ENCODE measurements at places on chromosomes 7 and 10.

GRCh38 chr10:110765513-110766319 lies 106.0 kb upstream of the PDCD4 start:
- DNase-seq: no peak

GRCh38 chr10:12063483-12063818 lies 5.3 kb upstream of the DHTKD1 start:
- DNase-seq: no peak

DNA sequence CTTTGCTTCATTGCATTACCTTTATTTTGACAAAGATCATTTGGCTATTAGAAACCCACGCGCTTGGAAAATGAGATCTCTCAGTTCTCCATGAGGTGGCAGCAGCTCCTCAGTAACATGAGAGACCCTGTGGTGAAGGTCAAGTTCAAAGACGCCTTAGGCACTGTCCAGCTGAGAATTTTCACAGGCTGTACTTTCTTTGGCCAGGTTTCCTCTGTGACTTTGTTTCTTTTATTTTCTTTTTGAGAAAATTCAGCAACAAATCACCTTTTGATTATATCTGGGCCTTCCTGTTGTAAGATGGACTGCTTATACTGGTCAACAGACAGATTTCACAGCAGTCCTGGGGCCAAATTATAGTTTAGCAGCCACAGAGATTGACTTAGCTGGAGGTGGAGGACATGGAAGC lies 54.5 kb downstream of the RAB18 start:
- no peak for DNase-seq

DNA sequence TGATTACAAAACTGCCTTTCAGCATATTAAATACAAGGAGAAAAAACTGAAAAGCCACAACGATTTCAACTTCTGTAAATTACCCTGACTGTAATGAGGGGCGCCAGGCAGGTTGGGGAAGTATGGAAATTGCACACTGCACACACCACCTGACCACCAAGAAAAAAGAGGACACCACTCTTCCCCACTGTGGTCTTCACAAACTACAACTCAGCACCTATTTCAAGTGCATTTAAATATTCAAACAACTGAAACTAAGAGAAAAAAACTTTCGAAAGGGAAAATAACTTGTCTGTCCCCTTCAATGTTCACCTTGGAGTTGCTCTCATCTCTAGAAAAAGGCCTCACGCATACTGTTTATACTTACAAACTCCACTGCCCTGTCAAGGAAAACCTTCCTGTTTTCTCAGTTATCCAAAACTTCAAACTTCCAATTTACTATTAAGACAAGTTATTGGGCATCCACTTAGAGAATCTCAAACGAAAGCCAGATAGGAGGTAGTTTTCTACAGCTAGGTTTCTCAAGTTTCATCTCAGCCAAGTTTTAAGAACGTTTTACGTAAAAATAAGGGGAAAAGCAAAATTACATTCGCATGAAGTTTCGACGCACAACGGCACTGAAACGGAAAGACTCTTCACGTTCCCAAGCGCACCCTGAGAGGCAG lies 1.4 kb downstream of the LARP4B start:
- DNase-seq: no peak

DNA sequence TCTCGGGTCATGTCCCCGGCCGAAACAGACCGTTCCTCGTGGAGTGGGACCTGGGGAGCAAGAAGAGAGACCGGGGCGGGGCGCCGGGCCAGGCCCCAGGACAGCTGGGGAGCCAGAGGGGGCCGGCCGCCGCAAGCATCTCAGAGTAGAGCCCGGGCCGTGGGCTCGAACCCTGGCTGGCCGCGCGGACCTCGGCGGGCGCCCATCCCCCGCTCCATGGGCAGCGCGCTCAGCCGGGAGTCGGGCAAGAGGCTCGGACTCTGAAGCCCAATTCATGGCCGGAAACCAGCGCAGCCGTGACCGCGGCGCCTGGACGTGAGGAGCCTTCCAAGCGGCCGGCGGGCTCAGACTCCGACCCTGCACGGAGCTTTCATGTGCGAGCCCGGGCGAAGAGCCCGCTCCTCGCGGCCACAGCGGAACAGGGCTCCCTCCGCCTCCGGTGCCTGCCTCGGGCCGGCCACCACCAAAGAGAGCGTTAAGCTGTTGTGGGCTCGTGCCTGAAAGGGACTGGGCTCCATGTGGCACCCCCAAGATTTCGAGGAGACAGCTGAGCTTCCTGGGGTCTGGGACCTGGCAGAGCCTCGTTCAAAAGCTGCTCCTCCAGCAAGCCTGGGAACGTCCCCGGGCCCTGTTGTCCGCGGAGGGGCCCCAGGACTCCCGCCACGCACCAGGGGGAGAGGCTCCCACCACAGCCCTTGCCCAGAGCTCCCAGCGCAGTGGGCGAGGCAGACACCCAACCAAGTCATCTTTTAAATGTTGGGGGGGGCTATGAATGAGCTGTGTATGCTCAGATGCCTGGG lies 757 bp upstream of the GRID1 start:
- DNase-seq: no peak

GRCh38 chr7:158595068-158595467 lies 7.4 kb upstream of the PTPRN2 start:
- no peak for DNase-seq

- no peak for DNase-seq
These were observed 88.0 kb upstream of the ADAM12 start for GRCh38 chr10:126476246-126476645.

- no peak for DNase-seq
These were observed 93.1 kb downstream of the EPC1 start for GRCh38 chr10:32253821-32254220.

GRCh38 chr7:158710651-158711102 lies 6.1 kb upstream of the NCAPG2 start:
- DNase-seq: no peak

DNA sequence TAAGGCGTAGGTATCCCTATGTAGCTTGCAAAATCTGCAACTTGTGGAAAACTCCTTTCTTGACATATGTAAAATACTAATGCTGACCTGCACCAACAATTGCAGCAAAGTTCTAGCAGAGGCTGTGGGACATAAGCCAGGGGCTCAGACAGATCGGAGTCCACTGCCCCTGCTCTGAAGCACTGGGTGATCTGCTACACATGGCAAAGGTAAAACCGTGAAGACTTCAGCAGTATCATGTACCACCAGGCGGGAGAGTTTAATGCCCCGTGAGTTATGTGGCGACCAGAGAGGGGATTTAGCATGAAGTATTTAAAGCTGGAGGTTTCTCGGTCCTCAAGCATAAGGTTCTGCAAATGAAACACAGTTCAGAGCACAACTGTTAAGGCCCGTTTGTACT lies 76.4 kb downstream of the ABCC2 start:
- DNase-seq: no peak

DNA sequence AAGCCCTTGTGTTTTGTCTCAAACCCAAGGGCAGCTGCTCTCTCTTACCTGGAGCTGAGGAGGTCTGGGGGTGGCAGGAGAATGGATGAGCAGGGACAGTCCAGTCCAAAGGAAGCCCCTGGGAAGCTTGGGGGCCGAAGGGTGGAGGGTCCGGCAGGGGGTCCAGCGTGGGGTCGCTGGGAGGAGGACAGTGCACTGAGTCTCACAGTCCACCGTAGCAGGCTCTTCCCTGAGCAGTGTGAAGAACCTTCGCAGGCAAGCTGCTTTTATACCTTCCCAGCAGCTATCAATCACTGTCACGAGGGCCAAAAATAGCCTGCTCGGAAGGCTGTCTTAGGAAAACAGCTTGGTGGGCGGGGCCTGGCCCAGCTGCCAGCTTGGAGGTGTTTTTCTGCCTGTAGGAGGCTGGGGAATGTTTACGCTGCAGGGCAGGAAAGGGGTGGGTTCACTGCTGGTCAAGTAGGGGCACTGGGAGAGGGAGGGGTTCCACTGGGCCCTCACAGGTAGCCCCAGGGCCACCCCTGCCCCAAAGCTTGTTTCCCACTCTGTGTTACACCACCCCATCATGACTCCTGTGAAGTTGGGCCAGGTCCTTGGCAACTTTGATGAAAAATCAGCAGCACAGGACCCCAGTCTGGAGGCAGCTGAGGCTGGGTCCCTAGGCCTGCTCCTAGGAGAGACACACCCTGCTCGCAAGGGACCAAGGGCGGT lies at the start of gene DEPP1:
Gene DEPP1 (minus strand): TSS at position 240 of the 711 bp plus-strand sequence. CDS start 779 bp downstream, outside the sequence.
- DNase-seq: no peak

- DNase-seq: no peak
These were observed 49.2 kb downstream of the SVIL start for GRCh38 chr10:29585488-29585976.

DNA sequence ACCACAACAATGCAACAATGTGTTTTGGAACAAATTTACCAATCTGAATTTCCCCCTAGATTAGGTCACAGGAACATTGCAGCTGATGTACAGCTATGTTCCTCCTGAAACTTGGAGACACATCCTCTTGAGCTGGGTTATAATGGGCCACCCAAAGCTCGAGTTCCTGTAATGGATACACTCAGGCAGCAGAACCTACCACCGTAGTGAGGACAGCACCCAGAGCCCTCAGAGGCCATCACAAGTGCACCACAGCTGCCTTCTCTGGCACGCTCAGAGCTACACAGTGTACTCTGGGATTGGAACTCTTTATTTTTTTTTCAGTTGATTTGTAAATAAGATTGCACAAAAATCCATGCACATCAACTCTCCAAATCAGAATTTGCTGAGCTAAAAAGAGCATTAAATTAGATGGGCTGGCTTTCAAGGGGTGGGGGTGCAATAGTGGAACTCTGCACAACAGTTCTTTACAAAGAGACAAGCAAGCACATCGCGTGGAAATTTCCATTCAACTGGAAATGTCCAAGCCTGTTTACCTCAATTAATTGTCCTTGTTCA lies 56.7 kb downstream of the EGFR start:
- DNase-seq: no peak

GRCh38 chr10:100713049-100713858 lies 32.1 kb upstream of the PAX2 start:
- DNase-seq: no peak

- DNase-seq: no peak
These were observed 556.1 kb downstream of the DNAJB6 start for GRCh38 chr7:157892751-157893523.

GRCh38 chr7:11297764-11298163 lies 324.1 kb downstream of the PHF14 start:
- no peak for DNase-seq

DNA sequence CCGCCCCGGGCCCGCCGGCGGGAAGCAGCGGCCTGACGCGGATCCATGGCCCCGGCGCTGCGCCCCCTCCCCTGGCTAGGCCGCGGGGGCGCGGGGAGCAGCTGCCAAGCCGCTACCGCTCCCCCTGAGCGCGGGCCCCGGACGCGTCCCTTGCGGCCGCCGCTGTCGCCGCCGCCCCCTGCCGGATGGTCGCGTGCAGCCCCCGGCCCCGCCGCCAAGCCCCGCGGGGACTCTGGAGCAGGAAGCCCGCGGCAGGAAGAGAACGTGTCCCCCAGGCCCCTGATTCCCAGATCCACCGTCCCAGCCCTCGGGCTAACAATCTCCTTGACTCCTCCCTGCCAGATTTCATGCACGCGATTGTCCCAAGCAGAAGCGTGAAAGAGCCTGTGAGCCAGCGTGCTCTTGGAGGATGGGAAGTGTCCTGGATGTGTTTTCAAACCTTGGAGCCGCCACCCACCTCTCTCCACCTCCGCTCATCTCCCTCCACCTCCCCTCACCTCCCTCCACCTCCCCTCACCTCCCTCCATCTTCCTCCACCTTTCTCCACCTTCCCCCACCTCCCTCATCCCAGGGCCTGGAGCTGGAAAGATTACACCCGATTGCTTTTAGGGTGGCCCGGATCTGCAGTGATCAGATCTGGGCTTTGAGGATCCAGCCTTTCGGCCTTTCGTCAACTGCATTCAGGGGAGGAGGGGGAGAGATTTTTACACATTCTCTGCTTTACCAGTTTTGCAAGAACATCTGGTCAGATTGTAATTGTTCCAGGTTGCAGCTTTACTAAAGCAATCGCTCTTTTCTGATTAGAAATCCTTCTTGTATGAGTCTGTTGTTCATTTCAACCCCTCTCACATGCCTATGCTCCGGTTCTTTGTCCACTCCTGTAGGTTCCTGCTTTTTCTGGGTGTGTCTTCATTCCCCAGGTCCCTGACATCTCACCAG lies 570 bp upstream of the PRTFDC1 start:
- no peak for DNase-seq

- no peak for DNase-seq
These were observed 119.4 kb downstream of the VIPR2 start for GRCh38 chr7:159025161-159025779.

GRCh38 chr7:82051601-82052000 lies 281.8 kb upstream of the HGF start:
- DNase-seq: no peak

DNA sequence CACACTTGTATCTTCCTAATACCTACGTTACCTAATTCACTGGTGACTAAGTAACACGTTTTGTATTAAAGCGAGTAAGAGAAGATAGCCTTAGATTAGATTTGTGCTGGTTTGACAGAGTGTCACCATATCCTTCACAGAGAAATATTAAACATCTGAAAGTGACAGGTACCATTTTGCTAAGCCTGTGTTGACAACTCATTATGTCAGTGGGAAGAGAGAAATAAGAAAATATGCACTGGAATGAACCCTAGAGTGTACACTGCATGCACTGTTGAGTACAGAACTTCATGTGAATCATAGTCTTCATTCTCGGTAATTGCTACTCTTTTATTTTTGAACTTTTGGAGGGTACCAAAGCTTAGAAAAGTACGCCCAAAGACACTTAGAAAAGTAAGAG lies 10.9 kb downstream of the PRKG1 start:
- no peak for DNase-seq

DNA sequence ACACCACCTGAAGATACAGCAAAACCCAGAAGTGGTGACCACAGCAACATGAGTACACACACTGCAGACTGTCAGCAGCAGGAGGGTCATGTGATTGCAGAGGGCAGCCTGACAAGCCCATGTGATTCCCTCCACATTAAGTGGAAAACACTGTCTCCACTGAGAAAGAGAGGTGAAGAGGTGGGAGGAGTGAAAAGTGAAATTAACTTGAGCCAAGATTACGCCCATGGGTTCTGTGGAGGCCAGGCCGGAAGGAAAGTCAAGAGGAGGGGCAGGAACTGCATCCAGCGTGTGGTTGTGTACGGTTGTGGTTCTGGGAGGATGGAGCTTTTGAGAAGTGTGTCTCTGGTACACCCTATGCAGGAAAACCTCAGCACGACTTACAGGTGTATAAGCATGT lies 138.5 kb downstream of the PLXNA4 start:
- DNase-seq: no peak

Measured in stimulated activated CD4-positive, alpha-beta T cell treated with anti-CD3 and anti-CD28 coated beads, TNF-alpha, amount 100 ng/mL, for 48 hours (primary cell).